ENCODE measurements at places on chromosomes 2 and 18.

DNA sequence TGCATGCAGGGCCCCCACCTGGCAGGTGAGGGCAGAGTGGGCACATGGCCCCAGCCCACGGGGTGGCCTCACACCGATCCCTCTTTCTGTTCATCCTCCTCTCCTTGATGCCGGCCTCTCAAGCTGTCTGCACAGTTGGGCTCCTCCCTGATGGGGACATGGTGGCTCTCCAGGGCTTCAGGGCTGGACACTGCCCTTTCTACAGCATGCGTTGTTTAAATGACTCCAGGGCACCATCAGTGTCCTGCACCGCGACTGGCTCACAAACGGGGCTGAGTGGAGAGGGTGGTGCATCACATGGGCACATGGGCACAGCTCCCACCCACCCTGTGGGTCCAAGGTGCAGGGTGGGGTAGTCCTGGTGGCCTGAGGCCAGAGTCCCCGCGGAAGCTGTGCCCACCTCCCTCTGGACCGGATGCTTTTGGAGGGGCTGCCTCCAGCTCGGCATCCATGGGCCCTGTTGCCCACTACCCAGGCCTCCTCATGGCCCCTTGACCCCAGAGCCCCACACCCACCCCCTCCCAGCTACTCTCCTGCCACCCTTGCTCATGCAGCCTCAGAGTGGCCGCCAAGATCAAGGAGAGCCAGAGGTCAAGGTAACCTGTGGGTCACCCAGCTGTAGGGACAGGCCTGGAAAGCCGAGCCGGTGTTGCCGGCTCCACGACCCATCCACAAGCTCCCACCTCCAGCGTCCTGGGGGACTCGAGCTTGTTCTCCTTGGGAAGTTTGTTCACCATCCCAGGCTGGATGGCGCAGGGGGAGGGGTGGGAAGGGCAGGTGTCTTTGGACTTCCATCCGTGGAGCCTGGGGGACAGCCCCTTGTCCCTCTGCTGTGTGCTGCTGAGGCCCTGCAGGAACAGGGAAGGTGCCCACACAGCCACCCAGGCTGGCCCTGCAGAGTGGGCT is 12.3 kb upstream of the SNED1 start:
- no peak for DNase-seq

GRCh38 chr18:25134861-25135260 is 217.1 kb downstream of the ZNF521 start:
- no peak for DNase-seq

DNA sequence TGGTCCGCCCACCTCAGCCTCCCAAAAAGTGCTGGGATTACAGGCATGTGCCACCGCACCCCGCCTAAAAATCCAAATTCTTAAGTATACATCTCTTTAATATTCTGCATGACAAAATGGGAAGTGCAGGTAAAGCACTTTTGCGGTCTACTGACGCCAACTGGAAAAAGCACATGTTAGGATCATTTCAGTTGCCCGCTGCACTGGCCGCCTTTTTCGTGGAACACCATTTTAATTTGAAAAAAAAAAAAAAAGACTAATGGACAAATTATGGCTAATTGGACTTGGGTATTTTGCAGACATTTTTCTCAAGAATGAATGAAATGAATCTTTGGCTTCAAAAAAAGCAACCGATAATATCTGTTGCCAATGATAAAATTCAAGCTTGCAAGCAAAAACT is 129.3 kb upstream of the GPC1 start:
- no peak for DNase-seq

DNA sequence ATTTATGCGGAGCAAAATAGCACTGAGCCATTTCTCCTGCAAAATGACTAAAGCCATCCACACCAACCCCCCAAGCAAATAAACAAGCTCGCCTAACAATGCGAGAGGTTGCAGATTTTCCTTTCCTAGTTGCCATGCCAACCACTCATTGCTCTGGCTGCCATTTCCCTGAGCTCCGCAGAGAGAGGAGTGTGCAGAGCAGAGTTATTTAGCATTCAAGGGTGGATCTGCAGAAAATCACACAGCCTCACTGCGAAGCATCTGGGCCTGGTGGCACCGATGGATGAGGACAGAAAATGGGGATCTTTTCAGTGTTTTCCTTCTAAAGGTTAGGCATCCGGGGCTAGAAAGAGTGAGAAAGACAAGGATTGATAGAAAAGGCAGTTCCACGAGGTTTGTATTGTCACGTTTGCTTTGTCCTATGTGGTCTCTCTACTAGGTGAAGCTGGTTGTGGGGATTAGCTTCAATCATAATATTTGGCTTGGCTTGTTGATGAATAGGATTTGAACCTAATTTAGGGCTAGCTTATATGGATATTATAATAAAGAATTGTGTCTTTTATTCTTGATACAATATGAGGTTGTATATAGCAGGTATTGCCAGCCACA is 110.2 kb upstream of the UNC80 start:
- no peak for DNase-seq

DNA sequence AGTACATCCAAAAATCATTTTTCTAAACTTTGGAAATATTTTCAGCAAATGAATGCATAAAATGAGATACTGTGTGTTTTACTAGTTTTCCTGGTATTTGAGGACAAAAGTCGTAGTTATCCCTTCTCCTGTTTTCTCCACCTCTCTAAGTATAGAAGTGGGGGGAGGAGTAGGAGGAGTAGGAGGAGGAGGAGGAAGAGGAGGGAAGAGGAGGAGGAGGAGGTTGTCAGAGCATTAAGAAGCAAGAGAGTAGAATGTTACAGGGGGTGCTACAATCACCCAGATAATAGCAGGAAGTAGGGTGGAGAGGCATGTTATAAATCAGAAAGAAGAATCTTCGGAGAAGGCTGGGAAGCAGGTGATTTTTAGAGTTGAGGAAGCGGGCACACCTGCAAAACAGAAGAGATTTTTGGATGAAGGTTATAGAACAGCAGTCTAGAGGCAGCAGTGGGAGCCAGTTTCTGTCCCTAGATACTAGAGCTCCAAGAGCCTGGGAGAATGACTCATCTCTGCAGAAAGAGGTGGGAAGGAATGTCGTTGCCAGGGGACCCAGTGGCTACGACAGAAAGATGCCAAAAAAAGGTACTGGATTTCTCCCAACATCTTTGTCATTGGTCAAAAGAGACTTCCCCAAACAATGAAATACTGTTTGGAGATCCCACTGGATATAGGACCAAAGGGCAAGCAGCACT is 44.2 kb upstream of the AQP4 start:
- DNase-seq = no peak

DNA sequence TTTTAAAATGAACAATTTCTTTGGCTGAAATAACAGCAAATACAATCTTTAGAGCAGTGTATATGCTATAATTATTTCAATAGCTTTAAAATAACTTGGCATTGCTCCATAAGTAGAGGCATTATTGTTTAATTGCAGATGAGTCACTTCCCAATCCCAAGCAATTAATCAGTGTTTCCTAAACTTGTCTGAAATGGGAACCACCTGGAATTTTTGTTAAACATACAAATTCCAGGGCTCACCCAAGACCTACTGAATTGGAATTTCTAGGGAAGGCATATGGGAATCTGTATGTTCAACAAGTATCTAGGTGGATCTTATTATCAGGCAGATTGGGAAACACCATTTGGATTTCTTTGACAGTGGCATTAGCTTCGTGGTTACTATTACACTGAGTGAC is 27.1 kb upstream of the FMNL2 start:
- DNase-seq = no peak

Measured in erythroblast (primary cell).